Posterior cingulate gyrus (tissue), 11 donors: ENCODE measurements at places on chromosomes 2 and 18.

GRCh38 chr2:217836901-217837491 is 165.8 kb downstream of the TNS1 start:
- peak; percentile 95 for DNase-seq

DNA sequence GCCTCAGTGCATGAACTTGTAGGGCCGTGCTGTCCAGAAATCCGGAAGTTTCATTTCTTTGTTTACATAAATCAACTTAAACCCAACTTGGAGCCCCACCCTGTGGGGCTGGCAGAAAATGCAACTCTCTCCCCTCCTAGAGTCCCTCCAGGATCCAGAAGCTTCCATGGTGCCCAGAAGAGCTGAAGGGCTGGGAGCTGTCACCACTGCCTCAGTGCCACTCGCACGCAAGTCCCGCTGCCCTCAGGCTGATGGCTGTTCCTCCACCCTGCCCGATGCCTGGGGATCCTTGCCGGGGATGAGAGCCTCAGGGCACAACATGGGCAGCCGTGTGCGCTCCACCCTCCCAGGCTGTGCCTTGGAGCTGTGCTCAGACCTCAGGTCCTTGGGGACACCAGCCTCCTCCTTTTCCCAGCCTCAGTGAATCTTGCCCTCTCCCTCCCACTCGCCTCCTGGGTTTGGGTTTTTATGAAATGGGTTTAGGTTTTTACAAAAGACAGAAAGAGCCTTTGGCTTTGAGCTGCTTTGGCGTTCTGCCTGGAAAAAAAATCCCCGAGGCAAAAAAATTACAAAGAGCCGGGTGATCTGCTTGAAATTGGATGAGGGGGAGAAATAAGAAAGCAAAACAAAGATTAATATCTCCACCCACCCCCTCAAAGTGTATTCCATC is 155.2 kb downstream of the TWIST2 start:
- DNase-seq = peak; percentile 75

- no peak for DNase-seq
Measured at GRCh38 chr2:16671760-16672159, 6.1 kb upstream of the CYRIA start.

- DNase-seq = no peak
Measured at GRCh38 chr2:42195559-42195958, 26.4 kb downstream of the EML4 start.

DNA sequence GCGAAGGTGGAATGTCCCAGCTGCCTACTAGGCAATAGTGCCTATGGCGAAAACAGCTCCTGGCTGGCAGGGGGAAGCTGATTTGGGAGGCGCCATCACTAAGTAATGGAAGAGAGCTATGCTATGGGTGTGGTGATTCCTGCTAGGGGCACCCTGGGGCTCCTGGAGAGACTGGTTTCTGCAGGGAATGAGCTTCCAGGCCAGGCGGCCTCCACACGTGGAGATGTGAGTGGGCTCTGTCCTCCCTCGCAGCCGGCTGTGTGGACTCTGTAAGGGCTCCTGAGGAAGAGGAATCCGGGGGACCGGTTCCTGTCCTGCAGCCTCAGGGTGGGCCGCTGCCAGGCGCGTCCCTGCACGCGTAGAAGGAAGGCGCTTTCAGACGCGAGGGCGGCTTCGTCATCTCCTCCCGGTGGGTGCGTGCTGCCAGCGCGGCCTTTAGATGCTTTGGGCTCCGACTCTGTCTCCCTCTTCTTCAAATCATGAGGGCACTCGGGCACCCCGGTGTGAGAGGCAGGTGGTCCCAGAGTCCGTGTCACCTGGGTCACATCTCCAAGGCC is 55.5 kb upstream of the ANKRD62 start:
- peak; percentile 85 for DNase-seq

DNA sequence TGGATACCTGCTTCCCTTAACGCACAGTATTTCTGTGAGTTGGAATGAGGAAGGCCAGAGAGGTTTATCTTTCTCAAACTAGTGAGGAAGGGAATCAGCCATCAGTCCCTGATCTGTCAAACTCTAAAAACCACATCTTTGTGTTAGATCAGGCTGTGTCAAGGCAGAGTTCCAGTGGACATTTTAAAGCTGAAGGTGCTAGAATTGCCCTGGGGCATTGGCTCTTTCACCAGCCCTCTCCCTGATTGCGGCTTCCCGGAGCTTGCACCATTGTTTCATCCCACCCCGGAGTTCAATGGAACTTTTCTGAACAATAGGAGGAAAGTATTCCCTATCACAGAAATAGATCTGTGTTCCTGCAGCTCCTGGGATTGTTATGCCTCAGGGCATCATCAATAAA is 110.2 kb downstream of the RNF144A start:
- no peak for DNase-seq

DNA sequence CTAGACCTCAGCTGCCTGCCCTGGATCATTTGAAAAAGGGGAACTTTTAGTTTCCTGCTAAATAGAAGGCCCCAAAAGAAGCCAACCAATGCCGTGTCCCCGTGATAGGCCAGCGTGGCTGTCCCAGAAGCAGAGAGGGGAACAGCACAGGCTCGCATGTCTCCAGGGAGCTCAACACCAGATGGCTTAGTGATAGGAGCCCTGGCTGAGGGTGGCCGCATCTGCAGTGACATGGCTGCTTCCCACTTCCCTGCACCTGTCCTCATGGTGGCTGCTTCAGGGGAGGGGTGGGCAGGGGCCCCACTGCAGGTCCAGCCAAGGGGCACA is 79.6 kb downstream of the MBP start:
- DNase-seq = peak; percentile 54

DNA sequence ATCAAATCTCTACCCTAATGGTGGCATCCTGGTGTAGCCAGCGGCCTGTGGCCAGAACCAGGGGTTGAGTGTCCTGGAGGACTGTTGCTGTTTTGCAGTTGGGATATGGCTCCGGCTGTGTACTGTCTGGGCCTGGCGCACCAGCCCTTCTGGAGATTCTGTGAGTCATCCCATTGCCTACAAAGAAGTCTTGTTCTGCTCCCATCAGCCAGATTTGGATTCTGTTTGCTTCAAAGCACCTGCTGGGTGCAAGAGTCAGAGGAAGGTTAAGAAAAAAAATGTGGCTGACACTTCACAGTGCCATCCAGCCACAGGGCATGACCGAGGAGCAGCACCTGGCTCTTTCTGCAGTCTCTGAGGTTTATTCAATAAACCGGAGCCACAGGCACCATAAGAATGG is 41.0 kb upstream of the ASAP2 start:
- DNase-seq = peak; percentile 63

DNA sequence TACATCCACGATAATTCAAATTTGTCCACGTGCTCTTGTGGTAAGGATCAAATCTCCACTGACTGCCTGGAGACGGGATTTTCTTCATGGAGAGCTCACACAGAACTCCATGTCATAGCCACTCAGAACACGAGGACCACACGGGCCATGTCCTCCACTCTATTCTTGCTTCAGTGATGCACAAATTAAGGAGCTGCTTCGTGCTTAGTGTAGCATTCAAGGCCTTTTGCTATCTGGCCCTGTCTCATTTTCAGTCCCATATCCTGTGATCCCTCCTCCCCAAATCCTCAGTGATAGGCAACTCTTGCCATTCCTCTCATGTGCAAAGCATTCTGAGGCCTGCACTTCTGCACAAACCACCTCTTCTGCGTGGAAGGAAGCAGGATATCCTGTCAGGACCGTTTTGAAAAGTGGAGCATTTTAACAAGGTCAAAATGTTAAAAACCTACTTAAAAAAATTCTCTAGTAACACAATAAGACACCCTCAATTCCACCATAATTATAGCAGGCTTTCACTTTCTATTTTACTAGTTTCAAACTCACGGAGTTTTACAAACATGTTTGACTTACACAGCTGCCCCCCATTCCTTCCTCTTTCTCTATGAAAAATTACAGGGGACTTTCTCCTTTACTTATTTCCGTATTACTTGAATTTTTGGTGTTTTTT is 35.2 kb downstream of the ST3GAL5 start:
- no peak for DNase-seq

- no peak for DNase-seq
Measured at GRCh38 chr2:76450024-76450475, 739.3 kb upstream of the GCFC2 start.

- DNase-seq = no peak
Measured at GRCh38 chr2:23904215-23904614, 22.7 kb downstream of the ATAD2B start.

DNA sequence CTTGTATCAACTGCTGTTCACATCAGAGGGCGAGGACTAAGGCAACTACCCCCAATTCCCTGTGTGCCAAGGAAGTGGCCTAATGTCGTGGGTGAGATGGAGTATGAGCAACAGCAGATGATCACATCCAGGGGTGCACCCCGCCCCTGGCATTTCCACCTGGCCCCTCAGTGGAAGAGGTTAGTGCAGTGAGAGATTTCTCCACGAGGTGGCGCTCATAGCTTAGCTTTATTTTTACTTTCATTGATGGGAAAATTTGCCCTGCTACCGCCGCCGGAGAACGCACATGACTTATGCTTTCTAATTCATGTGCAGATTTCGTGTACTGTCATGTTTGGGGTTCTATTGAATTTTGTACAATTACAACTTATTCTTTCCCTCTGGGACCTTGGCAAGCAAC is 470.6 kb upstream of the MEX3C start:
- peak; percentile 52 for DNase-seq

DNA sequence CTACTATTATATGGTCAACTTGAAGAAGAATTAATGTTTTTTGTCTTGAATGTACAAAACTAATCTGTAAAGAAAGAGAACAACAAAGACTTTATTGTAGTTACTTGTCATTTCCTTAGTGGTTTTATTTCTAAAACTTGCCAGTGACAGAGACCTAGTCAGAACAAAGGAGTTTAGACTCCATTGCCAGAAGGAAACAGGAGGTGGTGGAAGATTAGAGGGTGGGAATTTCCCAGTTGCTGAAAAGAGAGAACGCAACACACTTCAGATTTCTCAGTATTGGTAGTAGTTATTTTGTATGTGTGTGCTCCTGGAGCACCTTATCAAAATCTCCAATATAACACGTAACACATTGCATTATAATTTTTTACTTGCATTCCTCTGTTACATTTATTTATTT is 81.4 kb downstream of the CDCA7 start:
- DNase-seq = no peak

DNA sequence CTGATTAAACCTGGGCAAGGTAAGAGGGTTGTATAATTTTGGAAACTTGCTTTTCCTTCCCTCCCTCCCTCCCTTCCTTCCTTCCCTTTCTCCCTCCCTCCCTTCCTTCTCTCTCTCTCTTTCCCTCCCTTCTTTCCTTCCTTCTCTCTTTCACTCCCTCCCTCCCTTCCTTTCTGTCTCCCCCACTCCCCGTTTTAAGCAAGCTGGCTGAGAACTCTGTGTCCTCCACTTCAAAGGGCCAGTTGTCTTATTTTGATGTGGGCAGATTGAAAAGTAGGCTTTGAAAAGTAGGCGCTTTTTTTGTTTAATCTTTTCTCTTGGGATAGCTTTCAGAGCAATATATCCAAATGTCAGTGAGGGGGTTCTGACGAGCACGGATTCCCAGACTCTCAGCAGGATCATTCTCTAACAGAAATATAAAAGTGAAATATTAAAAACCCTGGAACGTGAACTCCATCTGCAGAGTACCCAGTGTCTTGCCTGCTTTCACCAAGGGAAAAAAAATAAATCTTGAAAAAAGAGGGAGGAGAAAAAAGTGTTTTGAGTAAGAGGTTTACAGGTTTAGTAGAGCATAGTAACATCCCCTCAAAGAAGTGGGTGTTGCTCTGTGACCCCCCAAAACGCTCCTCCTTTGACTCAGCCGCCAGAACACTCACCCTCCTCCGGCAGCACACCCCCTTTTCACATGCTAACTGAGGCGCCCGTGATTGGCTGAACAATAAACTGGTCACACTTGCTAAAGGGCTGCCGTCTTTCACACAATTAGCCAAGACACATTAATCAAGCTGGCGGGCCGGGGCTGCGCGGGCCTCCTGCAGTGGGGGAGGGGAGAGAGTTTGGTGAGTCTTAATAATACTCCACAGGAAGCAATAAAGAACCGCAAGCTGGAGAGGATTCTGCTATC is 52.2 kb downstream of the CDK15 start:
- DNase-seq = peak; percentile 21

DNA sequence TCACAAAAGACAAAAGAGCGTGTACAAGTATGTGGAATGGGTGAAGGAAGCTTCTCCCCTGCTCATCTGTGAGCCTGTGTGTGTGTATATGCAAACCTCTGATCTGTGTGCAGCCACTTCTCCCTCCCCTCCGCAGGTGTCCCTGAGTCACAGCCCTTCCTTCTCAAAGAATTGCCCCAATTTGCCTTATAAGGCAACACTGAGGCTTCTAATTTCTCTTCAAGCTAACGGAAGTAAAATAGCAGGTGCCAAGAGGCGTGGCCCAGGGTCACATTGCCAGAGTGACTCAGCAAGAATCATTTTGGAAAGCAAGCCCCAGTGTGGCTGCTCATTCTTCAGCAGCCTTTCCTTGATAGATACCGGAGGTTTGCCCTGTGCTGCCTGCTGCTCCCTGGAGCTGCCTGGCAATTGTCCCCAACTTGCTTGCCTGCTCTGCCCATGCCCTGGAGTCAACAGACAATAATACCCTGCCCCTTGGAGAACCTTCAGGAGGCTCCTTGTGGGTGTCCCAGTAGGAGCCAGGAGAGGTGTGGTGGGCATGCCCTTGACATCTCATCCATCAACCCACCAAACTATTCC is 37.3 kb upstream of the BMP10 start:
- DNase-seq = no peak

- DNase-seq = no peak
Measured at GRCh38 chr18:21763846-21764646, 23.5 kb downstream of the MIB1 start.

GRCh38 chr2:161625996-161626395 is 1.8 kb downstream of the SLC4A10 start:
- DNase-seq = no peak

GRCh38 chr18:79629249-79629558 is 50.4 kb upstream of the CTDP1 start:
- no peak for DNase-seq

DNA sequence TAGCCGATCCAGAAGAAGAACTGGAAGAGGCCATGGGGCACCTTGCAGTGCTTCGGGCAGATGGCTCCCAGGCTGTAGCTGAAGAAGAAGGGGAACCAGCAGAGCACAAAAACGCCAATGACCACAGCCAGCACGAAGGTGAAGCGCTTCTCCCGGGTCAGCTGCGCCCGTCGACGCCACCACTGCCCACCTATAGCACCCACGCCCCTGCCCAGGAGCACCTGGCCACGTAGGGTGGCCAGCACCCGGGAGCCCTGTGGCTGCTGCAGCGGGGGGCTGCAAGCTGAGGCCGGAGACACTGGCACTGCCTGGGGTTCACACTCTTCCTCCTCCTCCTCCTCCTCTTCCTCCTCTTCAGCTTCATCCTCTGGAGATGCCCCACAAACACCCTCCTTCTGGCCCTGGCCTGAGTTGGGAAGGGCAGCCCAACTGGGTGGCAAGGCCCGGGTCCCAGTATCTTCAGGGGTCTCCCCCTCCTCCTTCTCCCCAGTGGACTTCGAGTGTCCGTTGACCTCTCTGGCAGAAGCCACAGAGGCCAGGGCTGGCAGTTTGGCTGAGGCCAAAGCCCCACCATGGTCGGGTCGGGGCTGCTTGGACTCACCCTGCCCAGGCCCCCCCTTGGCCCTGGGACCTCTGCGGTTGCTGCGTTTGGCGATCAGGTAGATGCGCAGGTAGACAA is 1.3 kb downstream of the ADRA2B start:
- no peak for DNase-seq
